ENCODE measurements at places on chromosomes 3 and 15. TPM values are rescaled to one million over a fixed set of nuclear protein-coding genes. Genes with fewer than 3 reads are reported as not detected.

SLC30A4 gene
- total RNA-seq: 3.8 TPM

RBMS3 gene
- total RNA-seq: 42.3 TPM

CISH gene
- 2.5 TPM for total RNA-seq

GALNT15 gene
- 1.7 TPM for total RNA-seq

CNTN3 gene
- not detected for total RNA-seq

RTP3 gene
- total RNA-seq: not detected

HEG1 gene
- 106 TPM for total RNA-seq

CASR gene
- total RNA-seq: not detected

DZIP1L gene
- 14.6 TPM for total RNA-seq

PP2D1 gene
- not detected for total RNA-seq

XIRP1 gene
- total RNA-seq: not detected

SLC51A gene
- total RNA-seq: not detected

LRCH3 gene
- total RNA-seq: 71.2 TPM

TEX55 gene
- not detected for total RNA-seq
